ENCODE measurements at places on chromosomes 7 and 10.

- no peak overlapping the region for H3K4me3 ChIP-seq
- DNase-seq, result no peak
- no peaks in the 10 kb centered on the region for H3K27me3 ChIP-seq
- H3K36me3 ChIP-seq, result no peaks in the 10 kb centered on the region
Measured at GRCh38 chr10:113939212-113939860, 84.9 kb downstream of the NHLRC2 start.

DNA sequence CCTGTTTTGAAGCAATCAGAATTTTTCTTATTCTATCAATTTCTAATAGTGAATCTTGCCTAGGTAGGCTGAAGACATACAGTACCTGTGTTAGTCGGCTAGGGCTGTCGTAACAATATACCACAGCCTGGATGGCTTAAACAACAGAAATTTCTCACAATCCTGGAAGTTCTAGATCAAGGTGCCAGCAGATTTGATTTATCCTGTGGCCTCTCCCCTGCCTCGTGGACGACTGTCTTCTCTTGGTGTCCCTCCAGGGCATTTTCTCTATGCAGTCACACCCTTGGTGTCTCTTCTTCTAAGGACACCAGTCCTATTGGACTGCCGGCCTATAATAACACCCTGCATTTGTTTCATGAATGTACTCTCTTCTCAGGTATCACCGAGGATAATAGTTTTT lies 1.8 kb upstream of the RSU1 start:
- peaks cover 2% of the 10 kb centered on the region for H3K36me3 ChIP-seq
- no peak for DNase-seq
- H3K4me1 ChIP-seq, result peaks cover 14% of the 10 kb centered on the region
- no peak overlapping the region for H3K27ac ChIP-seq

DNA sequence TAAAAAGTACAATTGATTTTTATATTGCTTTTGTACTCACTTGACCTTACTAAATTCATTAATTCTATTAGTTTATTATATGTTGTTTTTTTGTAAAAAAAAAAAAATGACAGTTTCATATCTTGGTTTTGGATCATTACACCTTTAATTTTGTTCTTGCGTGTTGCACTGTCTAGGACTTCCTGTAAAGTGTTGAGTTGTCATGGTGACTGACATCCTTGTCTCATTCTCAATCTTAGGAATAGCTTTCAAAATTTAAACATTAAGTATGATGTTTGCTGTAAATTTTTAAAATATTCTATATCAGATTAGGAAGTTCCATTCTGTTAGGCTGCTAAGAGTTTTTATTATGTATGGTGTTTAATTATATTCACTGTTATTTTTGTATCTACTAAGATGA lies 139.1 kb downstream of the ARHGAP12 start:
- no peaks in the 10 kb centered on the region for H3K27me3 ChIP-seq
- no peak overlapping the region for H3K27ac ChIP-seq
- DNase-seq, result no peak
- no peak overlapping the region for H3K4me3 ChIP-seq
- H3K4me1 ChIP-seq, result no peaks in the 10 kb centered on the region

- no peak overlapping the region for H3K4me3 ChIP-seq
- H3K27ac ChIP-seq, result no peak overlapping the region
- no peak for DNase-seq
- peaks cover 27% of the 10 kb centered on the region for H3K4me1 ChIP-seq
Measured at GRCh38 chr10:89419548-89419947, 5.2 kb downstream of the IFIT5 start.

GRCh38 chr7:620056-620455 lies 100.4 kb upstream of the PDGFA start:
- no peaks in the 10 kb centered on the region for H3K27me3 ChIP-seq
- H3K4me3 ChIP-seq, result no peak overlapping the region
- H3K27ac ChIP-seq, result peak overlapping the region; percentile 98

- no peak overlapping the region for H3K4me3 ChIP-seq
- H3K27ac ChIP-seq, result no peak overlapping the region
- no peaks in the 10 kb centered on the region for H3K4me1 ChIP-seq
- H3K36me3 ChIP-seq, result peaks cover 3% of the 10 kb centered on the region
- H3K27me3 ChIP-seq, result no peaks in the 10 kb centered on the region
Measured at GRCh38 chr7:56097700-56098099, 4.9 kb upstream of the PHKG1 start.

- H3K27ac ChIP-seq, result no peak overlapping the region
- no peaks in the 10 kb centered on the region for H3K4me1 ChIP-seq
- no peak overlapping the region for H3K4me3 ChIP-seq
- H3K36me3 ChIP-seq, result no peaks in the 10 kb centered on the region
- H3K27me3 ChIP-seq, result no peaks in the 10 kb centered on the region
Measured at GRCh38 chr7:156635529-156636385, 4.8 kb upstream of the RNF32 start.

- no peaks in the 10 kb centered on the region for H3K4me1 ChIP-seq
- H3K4me3 ChIP-seq, result no peak overlapping the region
- H3K27me3 ChIP-seq, result no peaks in the 10 kb centered on the region
- H3K27ac ChIP-seq, result no peak overlapping the region
- H3K36me3 ChIP-seq, result no peaks in the 10 kb centered on the region
- DNase-seq, result no peak
Measured at GRCh38 chr7:48665353-48666135, 258.8 kb upstream of the CDC14C start.

DNA sequence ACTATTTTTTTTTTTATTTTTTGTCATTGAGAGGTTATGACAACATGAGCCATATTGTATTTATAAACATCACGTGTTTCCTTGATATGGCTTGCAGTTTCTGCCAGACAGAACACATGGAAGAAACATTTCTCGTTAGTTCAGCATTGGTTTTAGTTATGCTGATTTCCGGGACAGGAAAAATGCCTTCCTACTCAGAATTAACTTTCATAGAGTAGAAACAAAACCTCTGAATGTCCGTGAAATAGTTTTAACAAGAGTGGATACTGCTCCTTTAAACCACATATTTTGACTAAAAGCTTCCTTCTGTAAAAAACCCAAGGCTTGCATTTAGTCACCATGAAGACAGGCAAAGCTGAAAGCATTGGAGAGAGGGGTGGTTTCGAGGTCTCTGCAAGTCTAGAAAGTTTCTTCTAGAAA lies 240.4 kb downstream of the KIAA1217 start:
- no peaks in the 10 kb centered on the region for H3K27me3 ChIP-seq
- H3K36me3 ChIP-seq, result no peaks in the 10 kb centered on the region
- DNase-seq, result no peak
- no peak overlapping the region for H3K4me3 ChIP-seq
- H3K27ac ChIP-seq, result no peak overlapping the region

DNA sequence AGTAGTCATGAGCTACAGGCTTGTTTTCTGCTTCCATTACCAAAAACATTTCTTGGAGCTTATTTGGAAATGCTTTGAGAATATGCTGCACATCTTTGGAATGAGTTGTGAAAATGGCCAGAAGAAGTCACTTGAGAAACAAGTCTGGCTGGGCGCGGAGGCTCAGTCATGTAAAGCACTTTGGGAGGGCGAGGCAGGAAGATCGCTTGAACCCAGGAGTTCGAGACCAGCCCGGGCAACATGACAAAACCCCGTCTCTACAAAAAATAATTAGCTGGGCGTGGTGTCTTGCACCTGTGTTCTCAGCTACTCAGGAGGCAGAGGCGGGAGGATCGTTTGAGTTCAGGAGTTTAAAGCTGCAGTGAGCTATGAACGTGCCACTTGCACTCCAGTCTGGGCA lies 882 bp upstream of the CHCHD1 start:
- no peak for DNase-seq
- peak overlapping the region; percentile 74 for H3K27ac ChIP-seq
- H3K4me1 ChIP-seq, result peaks cover 47% of the 10 kb centered on the region
- H3K36me3 ChIP-seq, result peaks cover 29% of the 10 kb centered on the region

DNA sequence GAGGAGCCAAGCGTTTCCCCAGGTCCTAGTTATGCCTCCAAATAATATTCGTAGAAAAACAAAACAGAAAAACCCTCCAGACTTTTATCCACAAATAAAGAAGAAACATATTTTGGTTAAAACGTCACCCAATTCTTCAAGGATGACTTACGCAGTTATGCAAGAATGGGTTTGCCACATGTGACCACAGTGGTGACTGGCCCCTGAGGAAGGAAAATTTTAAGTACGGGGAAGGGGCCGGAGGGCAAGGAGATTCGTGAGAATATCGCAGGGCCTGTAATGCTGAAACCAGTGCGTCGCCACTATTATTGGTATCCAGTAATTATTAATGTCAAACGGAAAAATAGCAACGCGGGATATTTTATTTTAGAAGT lies 537 bp upstream of the MRPS24 start:
- no peaks in the 10 kb centered on the region for H3K27me3 ChIP-seq
- peak overlapping the region; percentile 72 for H3K4me3 ChIP-seq
- DNase-seq, result no peak
- H3K36me3 ChIP-seq, result peaks cover 3% of the 10 kb centered on the region

DNA sequence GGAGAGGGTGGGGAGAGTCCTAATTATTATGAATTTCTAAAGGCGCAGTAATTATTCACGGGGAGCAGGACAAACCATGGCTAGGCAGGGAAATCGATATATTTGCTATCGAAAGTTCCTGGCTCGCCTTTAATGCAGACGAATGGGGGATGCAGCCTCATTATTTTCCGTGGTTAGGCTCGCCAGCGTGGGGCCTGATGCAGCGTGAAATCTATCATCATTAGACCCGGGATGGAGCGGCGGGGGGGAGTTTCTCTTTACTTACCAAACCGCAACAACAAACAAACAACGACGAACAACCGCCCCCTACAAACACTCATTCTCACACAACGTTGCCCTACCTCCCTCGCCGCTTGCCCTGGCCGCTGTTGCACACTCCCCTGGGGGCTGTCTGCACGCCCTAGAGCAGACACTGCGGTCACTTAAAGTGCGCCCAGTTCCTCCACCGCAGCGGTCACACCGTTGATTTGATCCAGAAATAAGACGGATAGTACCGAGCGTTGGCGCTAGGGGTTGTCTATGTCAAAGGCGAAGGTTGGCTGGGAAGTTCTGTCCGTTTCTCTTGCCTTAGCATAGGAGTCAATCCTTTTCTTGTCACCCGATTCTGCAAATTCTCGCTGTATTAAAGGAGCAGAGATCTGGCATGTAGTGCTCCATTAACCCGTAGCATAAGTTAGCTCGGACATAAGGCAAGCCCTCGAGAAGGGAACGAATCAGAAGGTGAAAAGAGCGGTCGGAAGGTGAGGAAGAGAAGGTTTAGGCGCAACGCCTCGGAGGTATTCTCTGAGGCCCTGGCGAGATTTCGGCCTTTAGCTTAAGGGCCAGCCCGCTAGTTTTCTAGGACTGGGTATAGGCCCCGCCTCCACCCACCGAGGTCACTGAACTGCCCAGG lies 10.4 kb downstream of the NXPH1 start:
- no peaks in the 10 kb centered on the region for H3K36me3 ChIP-seq
- H3K4me1 ChIP-seq, result no peaks in the 10 kb centered on the region
- DNase-seq, result no peak
- H3K27me3 ChIP-seq, result peaks cover 10% of the 10 kb centered on the region

DNA sequence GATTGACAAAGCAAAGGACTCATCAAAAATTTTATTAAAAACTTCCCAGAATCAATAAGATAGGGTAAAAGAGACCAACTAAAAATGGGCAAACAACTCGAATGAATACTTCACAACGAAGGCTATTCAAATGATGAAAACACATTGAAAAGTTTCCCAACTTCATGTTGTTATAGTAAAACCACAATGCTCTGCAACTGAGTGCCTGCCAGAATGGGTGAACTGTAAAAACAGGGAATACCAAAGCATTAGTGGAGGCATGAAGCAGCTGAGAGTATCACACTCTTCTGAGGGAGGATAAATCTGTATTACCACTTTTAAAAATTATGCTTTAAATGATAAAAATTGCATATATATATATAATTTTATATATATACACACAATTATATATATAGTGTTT lies 1214.7 kb downstream of the SORCS3 start:
- H3K36me3 ChIP-seq, result no peaks in the 10 kb centered on the region
- H3K27ac ChIP-seq, result no peak overlapping the region
- DNase-seq, result no peak
- H3K4me3 ChIP-seq, result no peak overlapping the region
- H3K27me3 ChIP-seq, result no peaks in the 10 kb centered on the region
- no peaks in the 10 kb centered on the region for H3K4me1 ChIP-seq

- no peak overlapping the region for H3K4me3 ChIP-seq
- H3K4me1 ChIP-seq, result no peaks in the 10 kb centered on the region
- no peak for DNase-seq
- peaks cover 22% of the 10 kb centered on the region for H3K36me3 ChIP-seq
- H3K27ac ChIP-seq, result no peak overlapping the region
Measured at GRCh38 chr7:87512906-87513305, 37.4 kb upstream of the ABCB4 start.

DNA sequence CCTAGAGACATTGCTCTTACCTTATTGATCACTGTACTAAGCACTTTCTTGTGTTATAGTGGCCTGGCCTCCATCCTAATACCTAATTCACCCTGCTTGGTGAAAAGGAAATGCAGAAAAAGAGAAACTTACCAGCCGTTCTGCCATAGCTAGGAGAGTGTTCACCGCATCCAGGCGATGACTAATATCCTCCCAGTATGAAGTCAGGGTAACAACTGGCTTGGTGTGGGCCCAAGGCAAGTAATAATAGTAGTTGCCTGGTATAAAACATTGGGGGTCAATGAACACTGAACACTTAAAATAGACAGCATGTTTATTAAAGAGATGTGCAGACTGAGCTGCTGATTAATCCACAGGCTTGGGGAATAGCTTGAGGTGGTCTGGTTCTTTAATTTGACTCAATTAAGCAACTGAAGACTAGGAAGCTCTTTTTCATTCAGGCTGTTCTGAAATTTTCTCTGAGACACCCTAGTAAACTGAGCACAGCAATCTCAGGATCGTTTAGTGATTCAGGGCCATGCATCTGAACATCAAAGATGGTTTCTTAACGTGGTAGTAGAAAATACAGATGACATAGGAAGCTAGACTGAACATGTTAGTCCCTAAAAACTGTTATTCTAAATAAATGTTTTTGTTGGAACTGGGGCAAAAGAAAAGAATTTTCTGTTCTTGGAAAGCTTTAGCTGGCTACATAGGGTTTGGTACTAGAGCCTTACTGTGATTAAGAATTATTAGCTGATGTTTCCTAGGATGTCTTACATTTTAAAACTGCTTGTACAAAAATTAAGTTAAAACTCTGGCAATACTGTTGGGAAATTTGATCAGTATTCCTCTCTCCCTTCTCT lies 102.2 kb downstream of the MYOF start:
- no peak overlapping the region for H3K27ac ChIP-seq
- H3K36me3 ChIP-seq, result no peaks in the 10 kb centered on the region
- no peaks in the 10 kb centered on the region for H3K27me3 ChIP-seq
- H3K4me1 ChIP-seq, result no peaks in the 10 kb centered on the region
- no peak overlapping the region for H3K4me3 ChIP-seq
